ENCODE measurements at places on chromosomes 4 and X. TPM values are rescaled to one million over a fixed set of nuclear protein-coding genes. Genes with fewer than 3 reads are reported as not detected.

Gene NPNT
- total RNA-seq, result not detected

Gene TRIM75
- not detected for total RNA-seq

GRCh38 chr4:1728061-1728980, 7.0 kb downstream of the TACC3 start:
- no peak for DNase-seq
- peaks cover 59% of the 10 kb centered on the region for H3K36me3 ChIP-seq
- no peak overlapping the region for H3K4me3 ChIP-seq
- H3K27me3 ChIP-seq, result no peaks in the 10 kb centered on the region
- H3K4me1 ChIP-seq, result peaks cover 61% of the 10 kb centered on the region
- H3K27ac ChIP-seq, result no peak overlapping the region

GRCh38 chr4:13830449-13830848, 202.9 kb upstream of the BOD1L1 start:
- no peak overlapping the region for H3K4me3 ChIP-seq
- no peak for DNase-seq
- H3K27me3 ChIP-seq, result no peaks in the 10 kb centered on the region

GRCh38 chr4:173189117-173189693, 20.6 kb downstream of the GALNT7 start:
- no peak overlapping the region for H3K4me3 ChIP-seq
- H3K4me1 ChIP-seq, result peaks cover 12% of the 10 kb centered on the region
- no peaks in the 10 kb centered on the region for H3K36me3 ChIP-seq
- DNase-seq, result no peak

Gene PIR
- total RNA-seq, result not detected

All from CD4-positive, CD25-positive, alpha-beta regulatory T cell (primary cell).